ENCODE measurements at places on chromosomes 16 and 17.

DNA sequence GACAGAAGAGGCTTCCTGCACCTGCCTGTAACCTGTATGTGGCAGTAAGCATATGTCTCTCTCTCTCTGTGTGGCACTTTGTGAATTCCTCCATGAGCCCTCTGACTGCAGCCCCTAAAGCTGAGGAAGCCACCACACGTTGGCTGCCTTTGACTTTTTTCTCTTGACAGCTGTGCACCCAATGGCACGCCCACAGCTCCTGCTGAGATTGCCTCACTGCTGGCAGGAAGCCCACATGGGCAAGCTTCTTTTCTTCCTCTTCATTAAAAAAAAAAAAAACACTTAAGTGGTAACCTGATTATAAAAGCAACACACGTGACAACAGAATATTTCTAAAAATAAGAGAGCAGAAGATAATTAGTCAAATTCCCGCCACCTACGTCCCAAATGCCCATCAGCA is 34.0 kb upstream of the PIRT start:
- DNase-seq: no peak

GRCh38 chr16:9438991-9439390 is 347.5 kb downstream of the HAPSTR1 start:
- no peak for DNase-seq

- peak; percentile 17 for DNase-seq
These were observed 19.9 kb downstream of the RPH3AL start for GRCh38 chr17:332558-333322.

- DNase-seq: no peak
These were observed 20.0 kb downstream of the BAIAP2 start for GRCh38 chr17:81054881-81055370.

Measured in AG04449 (cell line).